ENCODE measurements at places on chromosomes 3 and 15.
A peak's percentile ranks its signal among the peaks of the same experiment; 100 is the strongest.

DNA sequence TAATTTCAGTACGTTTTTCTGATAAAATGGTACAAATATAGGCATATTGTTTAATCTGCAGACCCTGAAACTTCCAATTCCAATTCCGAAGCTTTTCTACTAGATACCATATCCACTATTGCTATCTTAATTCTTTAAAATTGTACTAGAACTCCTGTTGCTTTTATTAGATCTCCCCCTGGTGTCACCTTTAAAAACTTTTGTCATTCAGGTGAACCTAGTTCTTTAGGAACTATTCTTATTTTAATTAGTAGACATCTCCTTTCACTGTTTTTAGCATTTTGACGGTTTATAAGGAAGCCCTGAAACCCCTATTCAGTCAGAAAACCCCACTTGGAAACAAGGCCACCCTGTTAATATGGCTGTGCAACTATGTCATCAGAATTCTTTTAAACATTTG, 22.3 kb downstream of the C2CD4B start:
- DNase-seq = no peak

DNA sequence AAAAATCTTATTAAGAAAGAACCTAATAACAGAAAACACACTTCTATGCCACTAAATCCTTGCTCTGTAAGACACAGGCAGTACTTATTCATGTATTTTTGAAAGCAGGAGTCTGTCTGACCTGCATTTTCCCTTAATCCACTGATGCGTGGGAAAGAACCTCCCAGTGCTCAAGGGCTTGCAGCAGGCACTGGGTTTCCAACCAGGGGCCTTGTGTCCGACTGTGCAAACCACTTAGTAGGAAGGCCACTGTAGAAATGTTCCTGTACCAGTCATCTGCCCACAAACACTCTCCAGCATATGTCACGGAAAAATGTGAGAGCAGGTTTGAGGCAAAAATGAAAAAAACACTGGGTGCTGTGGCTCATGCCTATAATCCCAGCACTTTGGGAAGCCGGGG, 12.4 kb downstream of the CXCR6 start:
- DNase-seq = no peak

DNA sequence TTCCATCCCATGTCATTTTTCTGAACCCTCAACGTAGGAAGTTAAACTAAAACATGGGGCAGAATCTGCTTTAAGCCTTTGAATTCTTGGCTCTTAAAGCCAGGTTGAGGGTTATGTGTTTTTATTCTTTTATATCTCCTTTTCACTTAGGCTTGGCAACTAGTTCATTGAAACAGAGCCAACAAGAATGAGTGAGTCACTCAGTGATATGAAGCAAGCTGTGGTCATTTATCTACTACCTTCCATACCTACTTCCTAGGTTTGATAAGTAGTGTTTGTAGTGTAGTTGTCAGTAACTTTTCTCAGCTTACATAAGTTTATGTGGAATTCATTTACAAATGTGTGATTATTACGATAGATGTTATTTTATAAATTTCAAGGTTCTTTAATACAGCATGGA, 67.4 kb downstream of the SNRPN start:
- DNase-seq = peak; percentile 1

DNA sequence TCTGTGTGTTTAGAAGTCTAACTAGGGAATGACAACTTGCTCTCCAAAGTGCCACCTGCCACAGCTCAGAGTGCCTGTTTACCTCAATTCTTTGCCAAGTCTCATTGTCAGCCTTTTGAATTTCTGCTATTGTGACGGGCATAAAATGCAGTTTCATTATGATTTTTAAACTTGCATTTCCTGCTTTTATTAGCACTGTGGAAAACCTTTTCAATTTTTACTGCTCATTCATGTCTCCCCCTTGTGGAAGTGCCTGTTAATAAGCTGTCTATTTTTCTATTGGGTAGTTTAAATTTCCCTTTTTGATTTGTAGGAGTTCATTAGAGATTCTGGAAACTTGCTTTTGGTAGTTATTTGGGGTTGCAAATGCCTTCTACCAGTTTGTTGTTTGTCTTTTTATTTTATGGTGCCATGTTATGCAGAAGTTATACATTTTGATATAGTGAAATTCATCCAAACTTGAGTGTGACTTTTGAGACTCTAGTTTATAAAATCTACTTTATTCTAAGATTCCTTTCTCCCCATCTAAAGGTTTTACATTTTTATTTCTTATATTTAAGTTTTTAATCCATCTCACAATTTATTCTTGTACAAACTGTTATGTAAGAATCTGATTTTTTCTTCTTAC, 53.9 kb upstream of the FRMD4B start:
- peak; percentile 25 for DNase-seq

GRCh38 chr3:59540241-59540640, 490.4 kb upstream of the CFAP20DC start:
- DNase-seq = no peak

DNA sequence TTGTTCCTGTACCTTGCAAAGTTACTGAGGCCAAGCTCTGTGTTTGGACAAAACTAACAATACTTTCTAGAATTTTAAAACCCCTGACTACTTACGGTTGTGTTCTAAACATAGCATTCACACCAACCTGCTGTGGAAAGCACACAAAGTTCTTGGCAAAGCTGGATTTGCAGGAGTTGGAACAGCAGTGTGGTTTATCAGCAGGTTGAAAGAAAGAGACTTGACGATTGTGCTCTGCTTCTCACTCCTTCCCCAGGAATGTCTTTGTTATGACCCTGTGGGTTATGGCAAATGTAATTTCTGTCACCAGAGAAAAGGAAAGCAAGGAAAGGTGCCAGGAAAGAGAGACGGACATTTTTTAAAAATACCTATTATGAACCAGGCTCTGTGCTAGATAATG, 165.5 kb upstream of the TGFBR2 start:
- no peak for DNase-seq

GRCh38 chr3:189320511-189320910, 148.7 kb downstream of the TPRG1 start:
- no peak for DNase-seq

GRCh38 chr15:75452865-75453702, 1.6 kb upstream of the SIN3A start:
- peak; percentile 29 for DNase-seq

DNA sequence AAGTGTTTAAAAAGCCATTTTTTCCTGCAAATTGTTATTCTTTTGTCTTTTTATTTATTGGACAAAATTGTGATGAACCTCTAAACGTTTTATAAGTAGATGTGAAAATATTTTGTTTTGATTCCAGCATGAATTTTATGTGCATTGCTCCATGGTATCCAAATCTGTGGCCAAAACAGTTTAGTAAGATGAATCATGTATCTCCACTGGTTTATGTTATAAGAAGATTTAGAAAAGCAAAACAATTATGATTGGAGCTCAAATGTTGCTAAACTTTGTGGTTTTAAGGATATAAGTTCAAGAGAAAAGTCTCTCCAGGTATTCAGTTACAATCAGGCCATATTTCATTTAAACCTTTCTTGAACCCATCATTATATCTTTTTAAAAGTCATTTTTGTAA, 80.9 kb downstream of the NECTIN3 start:
- DNase-seq = peak; percentile 50

- DNase-seq = peak; percentile 42
Measured at GRCh38 chr3:173584093-173584837, 186.7 kb downstream of the NLGN1 start.

- DNase-seq = no peak
Measured at GRCh38 chr15:92901072-92901761, 1.1 kb downstream of the CHD2 start.

GRCh38 chr3:177211503-177212277, 14.4 kb upstream of the TBL1XR1 start:
- no peak for DNase-seq

- peak; percentile 37 for DNase-seq
Measured at GRCh38 chr3:158140396-158140795, 30.5 kb downstream of the RSRC1 start.

DNA sequence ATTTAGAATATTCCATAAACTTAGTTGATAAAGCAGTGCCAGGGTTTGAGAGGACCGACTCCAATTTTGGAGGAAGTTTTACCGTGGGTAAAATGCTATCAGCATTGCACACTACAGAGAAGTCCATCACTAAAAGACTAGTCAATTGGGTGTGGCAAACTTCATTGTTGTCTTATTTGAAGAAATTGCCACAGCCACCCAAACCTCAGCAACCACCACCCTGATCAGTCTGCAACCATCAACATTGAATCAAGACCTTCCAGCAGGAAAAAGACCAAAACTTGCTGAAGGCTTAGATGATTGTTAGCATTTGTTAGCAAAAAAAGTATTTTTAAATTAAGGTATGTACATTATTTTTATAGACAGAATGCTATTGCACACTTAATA, 60.5 kb downstream of the KLF13 start:
- DNase-seq = no peak

GRCh38 chr3:126656371-126657134, 1.6 kb upstream of the TXNRD3 start:
- no peak for DNase-seq

DNA sequence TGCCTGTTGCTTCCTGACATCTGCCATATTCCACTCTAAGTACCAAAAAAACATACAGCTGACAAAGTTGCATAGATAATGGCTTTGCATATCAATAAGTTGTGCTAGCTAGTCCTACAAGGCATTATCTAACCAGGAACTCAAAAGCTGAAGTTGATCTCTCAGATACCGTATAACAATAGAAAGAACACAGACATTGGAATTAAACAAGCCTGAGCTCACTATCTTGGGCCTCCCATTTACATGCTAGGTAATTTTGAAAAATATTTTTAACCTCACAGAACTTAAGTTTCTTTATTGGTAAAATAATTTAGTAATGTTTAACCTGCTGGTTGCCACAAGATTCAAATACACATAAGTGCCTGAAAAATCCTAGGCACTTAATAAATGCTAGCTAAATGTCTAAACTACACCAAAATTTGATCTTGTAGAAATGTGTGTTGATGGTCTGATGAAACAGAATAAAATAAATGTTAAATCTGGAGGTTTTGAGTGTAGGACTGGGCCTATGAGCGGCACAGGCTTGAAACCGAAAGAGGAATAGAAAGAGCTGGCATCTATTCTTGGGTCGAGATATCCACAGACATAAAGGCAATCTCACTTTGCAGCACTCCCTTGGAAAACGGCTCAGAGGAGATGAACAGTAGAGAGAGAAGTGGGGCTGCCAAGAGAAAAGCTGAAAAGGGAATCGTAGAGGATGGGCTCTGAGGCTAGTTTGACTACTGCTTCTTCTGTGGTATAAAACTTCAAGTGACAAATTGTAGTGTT, 29.9 kb upstream of the TTC14 start:
- DNase-seq = no peak

DNA sequence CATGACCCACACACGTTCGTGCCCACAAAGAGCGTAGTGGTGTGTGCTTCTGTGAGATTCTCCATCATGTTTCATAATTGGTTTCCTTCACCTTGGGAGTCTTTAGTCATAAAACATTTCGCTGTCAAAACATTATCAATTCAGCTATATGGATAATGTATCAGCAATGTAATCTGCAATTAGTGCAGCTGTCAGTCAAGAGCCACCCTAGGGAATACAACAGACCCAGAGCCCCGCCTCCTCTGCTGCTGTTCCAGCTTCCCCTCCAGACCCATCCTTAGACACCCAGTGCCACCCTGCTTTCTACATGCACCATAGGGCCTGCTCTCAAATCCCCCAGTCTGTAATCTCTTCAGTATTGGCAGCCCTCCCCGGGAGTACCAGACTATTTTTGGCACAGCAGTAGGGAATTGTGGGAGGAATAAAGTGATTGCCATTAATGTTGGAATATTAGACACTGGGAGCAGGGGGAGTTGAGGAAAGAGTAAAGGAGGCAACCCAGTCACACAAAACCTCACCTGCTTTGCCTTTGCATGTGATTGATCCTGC, 31.5 kb upstream of the C3orf80 start:
- DNase-seq = no peak

DNA sequence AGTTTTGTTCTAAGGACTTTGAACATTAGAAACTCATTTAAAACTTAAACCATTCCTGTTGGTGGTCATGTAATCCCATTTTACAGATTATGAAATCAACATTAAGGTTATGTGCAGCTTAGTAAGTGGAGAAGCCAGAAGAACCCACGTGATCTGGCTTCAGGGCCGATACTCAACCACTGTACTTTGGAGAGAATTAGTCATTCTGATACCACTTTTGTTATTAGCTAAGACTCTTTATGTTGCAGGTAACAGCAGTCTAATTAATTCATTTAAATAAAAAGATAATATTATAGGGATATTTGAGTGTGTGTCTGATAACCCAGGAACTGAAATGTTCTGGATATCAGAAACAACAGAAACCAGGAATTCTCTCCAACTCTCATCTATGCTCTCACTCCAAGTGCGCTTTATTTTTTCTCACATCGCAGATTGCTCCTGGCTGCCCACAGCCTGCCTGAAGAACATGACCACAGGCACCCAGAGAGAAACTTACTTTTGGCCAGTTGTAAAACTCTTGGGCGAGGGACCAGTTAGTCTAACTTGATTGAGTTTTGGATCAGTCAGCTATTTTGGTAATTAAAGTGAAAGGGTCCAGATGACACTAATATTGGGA, 25.2 kb downstream of the UBE2E1 start:
- no peak for DNase-seq

GRCh38 chr3:71695000-71695482, 30.2 kb downstream of the EIF4E3 start:
- no peak for DNase-seq

DNA sequence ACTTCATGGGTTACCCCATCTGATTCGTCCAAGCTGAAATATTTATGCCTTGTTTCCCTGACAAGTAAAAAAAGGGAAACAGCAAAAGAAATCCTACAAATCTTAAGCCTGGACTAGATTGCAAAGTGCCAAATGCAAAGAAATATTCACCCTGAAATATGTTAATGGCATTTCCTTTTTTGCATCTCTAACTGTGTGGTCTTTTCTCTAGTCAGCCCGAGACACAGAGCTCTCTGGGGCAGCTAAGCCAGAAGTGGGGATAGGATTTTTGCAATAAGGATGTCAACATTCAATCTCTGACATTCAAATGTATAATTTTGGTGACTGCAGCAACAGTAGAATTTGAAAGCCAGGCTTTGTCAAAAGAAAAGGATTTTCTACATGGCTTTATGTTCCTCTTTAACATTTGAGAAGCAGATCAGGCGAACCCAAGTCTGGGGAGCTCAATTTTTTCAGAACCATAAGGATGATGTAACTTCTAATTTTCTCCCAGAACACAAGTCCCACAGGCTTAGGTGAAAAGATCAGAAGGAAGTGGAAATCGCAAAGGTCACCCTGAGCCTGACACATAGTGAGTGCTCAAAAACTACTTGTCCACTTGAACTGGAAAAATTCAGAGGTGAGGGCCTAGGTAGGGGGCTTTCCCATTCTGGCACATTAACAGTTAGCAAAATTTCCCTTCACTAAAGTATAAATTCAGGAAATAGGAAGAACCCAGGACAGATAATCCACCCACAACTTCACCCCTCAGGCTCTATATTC, 28.2 kb upstream of the KCNMB3 start:
- no peak for DNase-seq

DNA sequence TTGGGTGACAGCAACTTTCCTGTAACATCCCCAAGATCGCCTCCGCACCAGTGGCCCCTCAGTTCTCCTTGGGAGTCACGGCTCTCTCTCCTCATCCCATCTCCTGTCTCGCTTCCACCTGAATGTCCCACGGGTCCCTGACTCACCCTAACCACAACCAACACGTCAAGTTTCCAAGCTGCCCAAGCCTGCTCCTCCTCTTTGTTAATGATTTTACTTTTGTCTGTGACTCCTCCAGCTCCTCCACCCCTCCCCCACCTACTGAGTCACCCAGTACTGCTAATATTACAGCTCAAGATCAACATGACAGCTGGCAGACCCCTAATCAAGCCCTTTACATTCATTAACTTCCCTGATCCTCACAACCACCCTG, 39.3 kb downstream of the BDH1 start:
- DNase-seq = peak; percentile 83

All from HCEC 1CT (cell line).